ENCODE measurements at places on chromosomes 2 and 18.

- no peak for DNase-seq
These were observed 2.4 kb upstream of the MSGN1 start for GRCh38 chr2:17813742-17814473.

DNA sequence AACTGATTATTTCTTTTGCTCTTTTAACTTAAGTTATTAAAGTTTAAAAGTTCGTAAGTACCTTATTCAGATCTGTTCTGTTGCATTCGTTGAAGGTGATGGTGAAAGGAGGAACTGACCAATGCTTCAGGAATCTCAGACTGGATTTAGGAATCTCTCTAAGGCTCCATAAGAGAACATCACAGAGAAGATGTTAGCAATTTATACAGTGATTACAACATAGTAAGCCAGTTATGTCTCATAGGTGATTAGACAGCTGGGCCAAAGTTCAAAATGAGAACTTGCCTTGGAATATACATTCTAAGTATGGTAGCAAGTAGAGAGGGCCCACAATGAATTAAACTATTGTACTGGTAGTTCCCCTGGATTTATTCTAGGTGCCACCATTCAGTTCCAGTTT, 3.2 kb downstream of the MARS2 start:
- peak; percentile 84 for DNase-seq

DNA sequence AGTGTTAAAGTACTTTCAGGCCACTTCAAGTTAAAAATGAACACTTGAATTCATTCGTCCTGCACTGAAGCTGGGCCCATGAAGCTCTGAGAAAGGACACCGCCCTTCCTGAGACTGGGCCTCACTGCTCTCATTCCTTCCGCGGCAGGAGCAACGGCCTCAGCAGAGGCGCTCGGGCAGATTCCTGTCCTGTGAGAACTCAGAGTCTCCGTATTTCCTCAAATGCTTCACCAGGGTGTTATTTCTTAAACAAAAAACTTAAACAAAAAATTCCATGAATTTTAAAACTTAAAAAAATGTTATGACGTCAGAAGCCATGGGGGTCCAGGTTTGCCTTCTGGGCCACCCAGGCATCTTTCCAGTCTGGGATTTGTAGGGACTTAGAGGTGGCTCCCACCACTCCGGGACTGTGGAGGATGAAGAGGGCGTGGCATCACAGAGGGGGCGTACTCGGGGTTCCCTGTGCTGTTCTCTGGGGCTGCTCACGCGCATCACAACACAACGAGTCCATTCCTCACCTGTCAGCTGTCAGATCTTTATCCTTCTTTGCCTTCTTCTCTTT, 115.9 kb upstream of the ASB18 start:
- DNase-seq, result no peak

DNA sequence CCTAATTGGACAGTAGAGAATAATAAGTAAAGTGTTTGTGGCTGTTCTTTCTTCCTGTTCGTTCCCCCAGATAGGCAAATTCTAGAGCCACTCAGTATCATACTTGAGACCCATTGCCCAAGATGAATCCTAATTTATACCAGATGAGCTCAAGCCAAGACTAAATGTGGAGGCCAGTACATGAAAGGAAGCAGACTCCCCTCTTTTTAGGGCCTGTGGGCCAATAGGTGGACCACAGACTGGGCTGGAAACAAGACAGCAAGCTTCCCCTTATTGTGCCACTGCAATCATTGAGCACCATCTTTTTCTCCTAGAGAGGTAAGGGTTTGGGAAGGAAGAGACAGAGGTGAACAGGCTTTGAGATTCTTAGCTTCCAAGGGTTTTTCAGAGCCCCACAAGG, 141.9 kb downstream of the MGAT5 start:
- no peak for DNase-seq

GRCh38 chr2:70328921-70329561, 27.2 kb upstream of the FAM136A start:
- peak; percentile 96 for DNase-seq

DNA sequence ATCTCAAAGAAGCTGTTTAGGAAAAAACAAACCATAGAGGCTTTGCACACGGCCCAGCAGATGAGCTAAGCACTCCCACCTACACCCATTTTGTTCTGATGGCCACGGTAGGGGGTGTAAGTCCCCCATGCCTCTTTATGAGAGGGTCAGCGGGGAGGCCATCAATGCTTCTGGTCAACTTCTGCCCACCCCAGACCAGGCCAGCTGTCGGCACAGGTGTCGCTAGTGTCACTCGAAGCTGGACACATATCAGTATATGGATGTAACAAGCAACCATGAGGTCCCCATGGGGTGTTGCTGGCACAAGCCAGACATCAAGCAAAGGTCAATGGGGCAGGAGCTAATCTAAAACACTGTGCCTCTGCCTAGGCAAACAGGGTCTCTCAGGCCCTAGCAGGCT, 23.7 kb upstream of the SLC35F6 start:
- no peak for DNase-seq

DNA sequence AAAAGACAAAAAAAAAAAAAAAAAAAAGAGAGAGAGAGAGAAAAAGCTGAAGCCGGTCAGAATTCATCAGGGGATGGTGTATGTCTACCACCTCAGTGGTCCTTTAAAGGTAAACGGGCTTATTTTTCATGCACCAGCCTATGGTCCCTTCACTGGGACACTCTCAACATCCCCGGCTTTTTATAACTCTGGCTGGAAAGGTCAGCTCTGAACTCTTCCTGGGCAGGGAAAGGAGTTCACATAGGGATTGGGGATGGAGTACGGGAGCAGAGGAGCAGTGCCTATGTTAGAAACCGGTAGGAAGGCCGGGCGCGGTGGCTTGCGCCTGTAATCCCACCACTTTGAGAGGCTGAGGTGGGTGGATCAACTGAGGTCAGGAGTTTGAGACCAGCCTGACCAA, 10.3 kb upstream of the MALT1 start:
- DNase-seq, result no peak

- DNase-seq, result no peak
These were observed 33.7 kb downstream of the DTNB start for GRCh38 chr2:25639696-25640095.

GRCh38 chr2:1567556-1568344, 154.5 kb downstream of the TPO start:
- no peak for DNase-seq

- DNase-seq, result no peak
These were observed 239.3 kb downstream of the PRKCE start for GRCh38 chr2:45890819-45891218.

- DNase-seq, result peak; percentile 39
These were observed 889 bp downstream of the ZC3H15 start for GRCh38 chr2:186486651-186487647.

GRCh38 chr2:217283460-217283859, 423.6 kb upstream of the TNP1 start:
- no peak for DNase-seq

GRCh38 chr2:232883116-232883721, 13.2 kb downstream of the SNORC start:
- no peak for DNase-seq

GRCh38 chr2:72895759-72896281, 8.6 kb downstream of the SPR start:
- DNase-seq, result peak; percentile 67

DNA sequence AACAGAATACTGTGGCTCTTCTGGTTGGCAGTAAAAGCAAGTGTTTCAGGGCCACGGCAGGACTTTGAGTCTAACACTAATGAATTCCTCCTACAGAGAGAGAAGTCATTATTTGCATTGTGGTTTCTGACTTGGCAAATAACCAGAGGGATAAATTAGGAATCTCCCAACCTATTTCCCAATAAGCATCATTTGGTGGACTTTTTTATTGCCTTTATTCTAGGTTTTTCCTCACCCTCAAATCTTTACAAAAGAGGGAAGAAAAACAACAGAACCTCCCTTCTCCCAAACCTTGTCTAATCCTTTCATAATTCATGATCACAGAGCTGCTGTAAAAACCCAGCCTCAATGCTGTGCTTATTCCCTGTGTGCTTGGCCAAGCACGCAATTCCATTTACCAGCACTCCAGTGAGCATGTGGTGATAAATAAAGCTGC, 179.7 kb downstream of the AGPS start:
- no peak for DNase-seq

GRCh38 chr2:127187831-127188230, 32.3 kb downstream of the CYP27C1 start:
- DNase-seq, result no peak

DNA sequence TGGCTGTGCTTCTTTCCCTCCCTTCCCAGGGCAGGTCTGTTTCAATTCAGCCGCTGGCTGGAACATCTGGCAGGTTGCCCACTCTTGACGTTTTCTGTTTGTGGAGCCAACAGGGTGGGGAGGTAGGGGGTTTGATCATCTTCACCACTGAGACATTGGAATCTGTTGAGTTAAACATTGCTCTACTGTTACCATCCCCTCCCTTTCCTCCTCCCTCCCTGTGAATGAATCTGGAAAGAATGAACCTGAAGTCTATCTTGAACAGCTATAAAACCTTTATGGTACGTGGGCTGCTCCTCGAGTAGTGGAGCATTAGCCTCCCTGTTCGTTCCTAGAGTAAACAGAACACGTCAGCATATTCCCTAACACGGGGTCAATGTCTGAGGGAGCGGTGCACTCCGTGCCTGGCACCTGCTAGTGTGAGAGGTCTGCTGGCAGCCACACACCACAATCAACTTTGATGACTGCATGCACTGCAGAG, 249.9 kb upstream of the RBBP8 start:
- DNase-seq, result peak; percentile 32

DNA sequence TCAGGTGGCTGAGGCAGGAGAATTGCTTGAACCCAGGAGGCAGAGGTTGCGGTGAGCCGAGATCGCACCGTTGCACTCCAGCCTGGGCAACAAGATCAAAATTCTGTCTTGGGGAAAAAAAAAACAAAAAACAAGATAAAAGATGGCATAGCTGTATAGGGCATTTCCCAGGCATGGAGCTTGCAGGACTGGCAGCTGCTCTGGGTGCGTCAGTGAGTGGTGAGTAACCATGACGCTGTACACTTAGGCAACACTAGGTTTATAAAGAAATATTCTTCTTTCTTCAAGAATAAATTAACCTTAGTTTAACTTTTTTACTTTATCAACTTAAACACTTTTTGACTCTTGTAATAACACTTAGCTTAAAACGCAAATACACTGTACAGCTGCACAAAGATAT, 15.4 kb downstream of the TGOLN2 start:
- peak; percentile 55 for DNase-seq

Data from foreskin keratinocyte (primary cell).